ENCODE measurements at places on chromosomes 6 and 20.

- no peak for DNase-seq
Observed at GRCh38 chr20:17809362-17810061, 109.7 kb downstream of the BANF2 start.

DNA sequence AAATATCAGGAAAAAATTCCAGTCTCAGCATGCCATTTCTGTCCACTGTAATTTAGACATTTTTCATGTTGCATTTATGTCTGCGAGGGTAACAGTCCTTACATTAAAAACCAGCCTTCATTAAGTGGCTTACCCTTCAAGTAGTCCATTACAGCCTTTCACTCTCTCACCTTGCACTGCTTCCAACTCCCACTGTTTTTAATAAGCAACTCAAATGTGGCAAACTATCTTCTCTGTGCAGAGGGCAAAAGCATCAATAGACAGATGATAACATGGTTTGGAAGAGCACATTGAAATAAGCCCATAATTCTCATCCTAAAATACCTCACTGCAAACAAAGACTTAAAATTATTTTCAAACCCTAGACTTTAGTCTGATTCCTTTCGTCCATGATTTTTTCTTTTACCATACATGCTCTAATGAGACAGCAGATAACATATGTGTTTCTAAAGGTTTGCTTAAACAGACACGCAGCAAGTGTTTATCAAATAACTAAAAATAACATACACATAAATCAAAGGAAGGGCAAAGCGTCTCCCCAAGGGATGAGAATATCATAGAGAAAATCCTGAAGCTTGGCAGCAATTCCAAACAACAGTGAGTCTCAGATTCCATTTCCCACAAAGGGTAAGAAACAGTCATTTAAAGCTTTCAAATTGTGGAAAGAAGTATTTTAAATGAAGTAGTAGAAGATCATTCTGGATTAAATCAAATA lies 130.4 kb downstream of the PTPRK start:
- DNase-seq = no peak

DNA sequence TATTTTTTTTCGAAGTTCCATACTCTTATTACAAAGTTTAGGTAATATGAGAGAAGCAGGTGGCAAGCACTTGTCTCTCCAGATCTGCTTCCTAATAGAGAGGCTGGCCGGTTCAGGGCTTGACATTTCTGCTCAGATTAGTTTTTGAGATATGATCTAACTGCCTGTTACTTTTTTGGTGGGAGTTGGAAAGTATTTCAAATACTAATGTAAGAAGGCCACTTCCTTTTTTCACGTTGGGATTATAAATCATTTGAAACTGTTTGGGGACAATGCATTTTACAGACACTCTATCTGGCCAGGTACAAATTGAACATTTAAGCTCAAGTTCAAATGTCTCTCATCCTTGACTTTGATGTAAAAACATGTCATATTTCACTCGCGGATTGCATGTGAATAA lies 222.1 kb upstream of the SULF2 start:
- no peak for DNase-seq

DNA sequence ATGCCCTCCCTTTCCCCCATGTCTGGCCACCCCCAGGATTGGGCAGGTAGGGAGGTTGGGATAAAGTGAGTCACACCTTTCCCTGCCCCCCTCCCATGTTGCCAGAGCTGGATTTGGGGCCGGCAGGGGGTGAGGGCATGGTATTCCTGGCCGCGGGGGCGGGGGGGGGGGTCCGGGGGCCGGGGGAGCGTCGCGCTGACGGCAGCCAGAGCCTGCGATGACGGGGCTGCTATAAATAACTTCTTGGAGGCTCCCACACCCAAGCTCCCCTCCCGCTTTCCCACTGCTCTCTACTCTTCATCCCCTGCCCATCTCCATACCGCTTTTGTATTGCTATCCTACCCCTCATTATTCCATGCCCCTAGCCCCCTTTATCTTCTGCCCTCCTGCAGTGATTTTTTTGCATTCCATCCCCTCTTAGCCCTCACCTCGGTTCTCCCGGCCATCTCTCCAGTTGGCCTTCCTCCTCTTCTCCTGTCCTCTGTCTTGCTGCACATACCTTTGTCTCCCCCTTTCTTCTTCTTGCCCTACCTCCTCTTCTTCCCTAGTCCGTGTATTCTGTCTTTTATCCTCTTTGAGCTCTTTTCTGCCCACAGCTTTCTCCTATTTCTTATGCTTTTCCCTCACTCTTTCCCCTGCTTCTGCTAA lies 13.8 kb downstream of the SYNGAP1 start:
- no peak for DNase-seq

Measured in hematopoietic multipotent progenitor cell treated with erythropoietin and hydrocortisone succinate and interleukin-3 and kit ligand, for 17 days (in vitro differentiated cells).